ENCODE measurements at places on chromosomes 12 and 14. TPM values are rescaled to one million over a fixed set of nuclear protein-coding genes. Genes with fewer than 3 reads are reported as not detected.

DNA sequence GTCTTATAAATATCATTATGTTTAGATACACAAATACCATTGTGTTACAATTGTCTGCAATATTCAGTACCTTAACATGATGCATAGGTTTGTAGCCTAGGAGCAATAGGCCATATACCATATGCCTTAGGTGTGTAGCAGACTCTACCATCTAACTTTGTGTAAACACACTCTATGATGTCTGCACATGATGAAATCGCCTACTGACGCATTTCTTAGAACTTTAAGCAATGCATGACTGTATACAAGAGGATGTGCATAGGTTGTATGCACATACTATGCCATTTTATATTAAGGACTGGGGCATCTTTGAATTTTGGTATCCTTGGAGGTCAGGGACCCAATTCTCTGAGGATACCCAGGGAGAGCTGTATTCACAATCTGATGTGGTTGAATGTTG lies 10.1 kb upstream of the BTG1 start:
- DNase-seq = no peak

DNA sequence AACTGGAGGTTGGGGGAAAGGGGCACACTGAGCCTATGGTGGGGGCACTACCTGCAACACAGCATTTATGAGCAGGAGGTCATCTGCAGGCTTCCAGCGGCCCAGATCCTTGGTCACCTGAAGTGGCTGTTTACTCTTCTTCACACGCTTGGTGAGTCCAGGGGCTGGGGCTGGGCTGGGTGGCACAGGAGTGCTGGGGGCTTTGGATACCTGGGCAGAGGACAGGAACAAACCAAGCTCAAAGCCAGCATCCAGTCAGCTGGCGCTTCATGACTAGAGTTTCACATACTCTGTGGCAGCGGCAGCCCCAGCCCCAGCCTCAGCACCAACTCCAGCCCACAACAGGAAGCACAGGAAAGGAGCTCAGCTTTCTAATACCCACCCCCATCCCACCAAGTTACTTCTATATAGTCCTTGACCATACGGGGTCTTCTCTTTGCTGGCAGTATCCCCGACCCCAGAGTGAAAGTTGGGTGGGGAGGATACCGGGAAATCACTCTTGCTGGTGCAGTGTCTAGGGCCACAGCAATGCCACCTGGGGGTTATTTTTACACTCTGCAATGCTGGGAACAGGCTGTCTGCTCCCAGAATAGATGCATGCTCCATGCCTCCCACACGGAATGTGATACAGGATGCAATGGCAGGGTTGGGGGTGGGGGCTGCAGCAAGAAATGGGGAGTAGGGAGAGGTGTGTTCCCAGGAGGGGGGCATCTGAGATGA lies 3.1 kb downstream of the MCRS1 start:
- DNase-seq = no peak

DNA sequence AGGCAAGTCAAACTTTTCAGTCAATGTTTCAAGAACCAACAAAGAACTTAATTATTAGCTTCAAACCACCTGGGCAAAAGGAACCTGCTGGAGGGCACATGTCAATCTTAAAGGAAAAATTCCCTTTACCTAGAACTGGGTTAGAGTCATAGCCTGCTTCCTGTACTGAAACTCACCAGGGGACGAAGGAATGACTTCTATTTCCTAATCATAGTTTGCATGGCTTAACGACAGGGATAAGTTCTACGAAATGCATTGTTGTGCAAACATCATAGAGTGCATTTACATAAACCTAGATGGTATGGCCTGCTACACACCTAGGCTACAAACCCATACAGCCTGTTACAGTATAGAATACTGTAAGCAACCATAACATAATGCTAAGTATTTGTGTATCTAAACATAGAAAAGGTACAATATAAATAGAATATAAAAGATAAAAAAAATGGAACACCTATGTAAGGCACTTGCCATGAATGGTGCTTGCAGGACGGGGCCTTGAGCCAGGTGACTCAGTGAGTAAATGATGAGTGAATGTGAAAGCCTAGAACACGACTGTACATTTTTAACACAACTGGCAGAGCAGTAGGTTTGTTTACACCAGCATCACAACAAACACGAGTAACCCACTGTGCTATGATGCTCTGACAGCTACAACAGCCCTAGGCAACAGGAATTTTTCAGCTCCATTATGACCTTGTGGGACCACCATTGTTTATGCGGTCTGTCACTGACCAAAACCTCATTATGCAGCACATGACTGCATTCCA lies 234.9 kb upstream of the CAND1 start:
- DNase-seq = no peak

The RERGL gene
- total RNA-seq = not detected

DNA sequence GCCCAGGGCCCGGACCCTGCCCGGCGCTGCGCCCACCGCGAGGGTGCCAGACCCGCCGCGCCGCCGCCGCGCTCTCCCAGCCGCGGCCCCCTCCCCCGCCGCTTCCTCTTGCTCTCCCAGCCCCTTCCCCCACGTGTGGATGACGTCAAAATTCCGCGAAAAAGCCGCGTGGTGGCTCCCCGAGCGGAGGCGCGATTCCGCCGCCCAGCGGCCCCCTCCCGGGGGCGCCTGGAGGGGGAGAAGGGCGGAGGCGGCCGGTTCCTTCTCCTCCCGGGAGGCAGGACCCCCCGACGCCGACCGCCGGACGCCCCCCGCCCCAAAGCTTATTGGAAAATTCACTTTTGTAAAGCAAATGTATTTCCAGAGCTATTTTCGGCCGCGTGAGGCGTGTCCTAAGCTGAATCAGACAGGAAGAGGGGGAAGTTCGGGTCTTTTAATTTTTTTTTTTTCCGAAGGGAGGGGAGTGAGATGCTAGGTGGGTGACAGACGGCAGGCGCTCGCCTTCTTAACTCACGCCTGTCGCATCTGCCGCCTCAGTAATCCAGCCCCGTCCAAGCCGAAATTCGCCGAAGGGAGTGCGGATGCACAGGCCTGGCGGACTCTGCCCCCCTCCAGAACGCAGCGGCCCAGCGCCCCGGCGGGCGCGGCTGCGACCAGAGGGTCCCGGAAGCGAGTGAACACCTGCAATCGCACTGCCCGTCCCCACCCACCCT lies 4.1 kb upstream of the CCND2 start:
- peak; percentile 82 for DNase-seq
